ENCODE measurements at places on chromosomes 5 and 9. TPM values are rescaled to one million over a fixed set of nuclear protein-coding genes. Genes with fewer than 3 reads are reported as not detected.

DNA sequence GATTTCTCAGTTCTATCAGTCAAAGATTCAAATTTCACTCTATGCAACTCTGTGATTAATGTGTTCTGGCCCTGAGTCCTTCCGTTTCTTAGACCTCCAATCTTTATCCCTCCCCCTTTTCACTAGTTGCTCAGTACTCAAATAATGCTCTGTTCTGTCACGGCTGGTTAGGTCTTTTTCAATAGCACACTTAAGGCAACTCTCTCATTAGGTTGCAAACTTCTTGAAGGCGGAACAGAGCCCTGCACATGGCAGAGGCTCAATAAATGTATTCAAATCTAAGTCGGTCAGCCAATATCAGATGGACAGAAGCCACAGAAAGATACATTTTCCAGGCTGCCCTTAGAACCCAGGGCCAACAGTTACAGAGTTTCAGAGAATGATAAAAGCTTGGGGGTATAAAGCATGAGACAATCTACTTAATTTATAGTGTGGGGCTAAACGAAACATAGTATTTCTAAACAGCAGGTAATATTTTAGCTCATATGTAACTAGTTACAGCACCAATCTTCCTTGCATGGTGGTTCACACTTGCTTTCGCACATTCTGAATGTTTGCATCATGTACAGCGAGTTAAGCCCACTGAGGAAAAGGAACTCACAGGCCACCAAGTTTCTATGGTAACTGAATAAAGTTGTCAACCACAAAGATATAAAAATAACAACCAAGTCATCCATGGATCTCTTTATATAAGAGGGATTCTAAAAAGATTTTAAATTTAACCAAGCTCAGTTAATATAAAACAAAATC lies 67.1 kb upstream of the GOLPH3 start:
- H3K27me3 ChIP-seq: no peaks in the 10 kb centered on the region
- no peaks in the 10 kb centered on the region for H3K4me1 ChIP-seq
- H3K36me3 ChIP-seq: peaks cover 25% of the 10 kb centered on the region
- H3K27ac ChIP-seq: no peak overlapping the region

- no peaks in the 10 kb centered on the region for H3K36me3 ChIP-seq
- no peaks in the 10 kb centered on the region for H3K4me1 ChIP-seq
- no peak for DNase-seq
- no peak overlapping the region for H3K4me3 ChIP-seq
- H3K27me3 ChIP-seq: no peaks in the 10 kb centered on the region
Measured at GRCh38 chr5:111530298-111530740, 18.0 kb upstream of the STARD4 start.

GRCh38 chr5:134547999-134548658 lies 22.7 kb downstream of the JADE2 start:
- no peak for DNase-seq
- H3K4me1 ChIP-seq: peaks cover 7% of the 10 kb centered on the region
- no peaks in the 10 kb centered on the region for H3K27me3 ChIP-seq
- peaks cover 5% of the 10 kb centered on the region for H3K36me3 ChIP-seq

DNA sequence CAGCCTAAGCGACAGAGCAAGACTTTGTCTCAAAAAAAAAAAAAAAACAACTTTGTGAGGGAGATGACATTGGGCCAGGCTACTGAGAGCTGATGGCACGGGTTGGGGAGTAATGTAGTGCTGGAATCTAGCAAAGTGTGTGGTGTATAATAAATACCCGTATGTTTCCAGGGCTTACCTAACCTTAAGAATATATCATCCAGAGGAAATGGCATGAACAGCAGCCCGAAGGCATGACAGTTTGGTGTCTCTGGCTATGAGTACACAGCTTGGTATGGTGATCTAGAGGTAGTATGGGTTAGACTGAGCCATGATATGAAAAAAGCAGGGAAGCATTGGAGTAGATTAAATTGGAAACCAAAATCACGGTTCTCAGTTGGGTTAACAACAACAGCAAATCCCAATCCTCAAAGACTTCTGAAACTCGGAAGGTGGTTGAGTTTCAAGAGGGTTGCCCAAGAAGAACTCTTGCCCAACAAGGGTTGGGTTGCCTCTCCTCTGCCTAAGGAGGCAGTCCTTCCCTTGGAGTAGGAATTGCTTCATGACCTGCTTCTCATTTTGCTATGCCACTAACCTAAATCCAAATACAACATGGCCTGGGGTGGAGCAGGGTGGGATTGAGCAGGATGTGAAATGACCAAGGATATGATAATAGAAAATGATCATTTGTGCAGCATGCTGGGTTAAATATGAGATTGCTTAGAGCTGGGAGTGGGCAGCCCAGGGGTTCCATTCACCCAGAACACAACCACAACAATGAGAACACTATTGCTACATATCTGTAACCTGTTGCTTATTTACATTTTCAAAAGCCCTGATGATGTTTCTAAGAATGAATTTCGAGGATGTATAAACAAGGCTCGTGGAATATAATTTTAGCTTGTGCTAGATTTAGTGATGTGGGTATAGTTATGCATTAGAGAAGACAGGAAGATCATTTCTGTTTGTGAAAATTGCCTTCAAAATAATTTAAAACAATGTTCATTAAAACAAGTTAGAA lies 64.6 kb upstream of the ZFR start:
- no peaks in the 10 kb centered on the region for H3K36me3 ChIP-seq
- peaks cover 18% of the 10 kb centered on the region for H3K4me1 ChIP-seq
- no peak for DNase-seq
- H3K27ac ChIP-seq: no peak overlapping the region

DNA sequence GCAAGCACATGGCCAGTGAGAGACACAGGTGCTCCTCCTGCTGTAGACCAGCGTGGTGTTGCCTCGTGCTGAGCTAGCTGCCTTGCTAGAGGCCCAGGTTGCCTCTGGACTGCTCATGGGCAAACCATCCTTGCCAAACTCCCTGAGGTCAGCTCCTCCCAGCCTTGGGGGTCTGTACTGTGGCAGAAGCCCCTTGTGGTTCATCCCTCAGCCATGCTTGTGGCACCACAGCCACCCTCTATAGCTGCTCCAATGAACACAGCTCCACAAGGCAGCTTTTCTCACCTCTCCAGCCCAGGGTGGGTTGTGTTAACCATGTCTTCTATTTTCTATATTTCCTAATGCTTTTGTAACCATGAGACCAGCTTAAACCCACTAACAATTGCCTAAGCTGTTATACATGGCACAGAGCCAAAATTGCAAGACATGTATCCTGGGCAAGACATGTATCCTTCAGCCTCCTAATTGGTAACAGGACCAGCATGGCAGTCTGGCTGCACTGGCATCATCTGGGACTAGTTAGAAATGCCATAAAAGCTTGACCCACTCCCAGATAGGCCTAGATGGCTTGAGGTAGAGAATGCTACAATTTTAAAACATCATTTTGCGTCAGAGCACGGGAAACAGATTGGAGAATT lies 183.1 kb upstream of the S1PR3 start:
- H3K27ac ChIP-seq: no peak overlapping the region
- no peaks in the 10 kb centered on the region for H3K36me3 ChIP-seq
- no peaks in the 10 kb centered on the region for H3K4me1 ChIP-seq
- H3K4me3 ChIP-seq: no peak overlapping the region

GRCh38 chr9:91825422-91825821 lies 124.6 kb downstream of the ROR2 start:
- DNase-seq: no peak
- no peak overlapping the region for H3K27ac ChIP-seq
- H3K4me3 ChIP-seq: no peak overlapping the region
- no peaks in the 10 kb centered on the region for H3K27me3 ChIP-seq

DNA sequence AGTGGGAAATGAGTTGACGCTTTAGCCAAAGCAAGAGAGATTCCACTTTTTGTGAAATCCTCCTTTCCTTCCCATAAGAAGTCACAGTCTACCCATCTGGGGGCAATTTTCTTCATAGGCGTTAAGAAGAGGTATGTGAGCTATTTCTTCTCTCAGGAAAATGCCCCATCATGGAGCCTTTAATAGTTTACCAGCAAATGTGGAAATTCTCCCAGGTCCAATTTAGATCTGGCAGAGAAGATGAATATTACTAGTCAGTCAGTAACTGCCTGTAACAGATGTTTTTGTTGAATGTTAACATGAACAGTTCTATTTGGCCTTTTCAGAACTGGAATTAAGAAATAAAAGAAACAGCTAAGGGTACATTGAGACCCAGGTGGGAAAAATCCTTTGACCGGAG lies 156.4 kb upstream of the RFX3 start:
- H3K27me3 ChIP-seq: no peaks in the 10 kb centered on the region
- H3K36me3 ChIP-seq: no peaks in the 10 kb centered on the region
- H3K4me3 ChIP-seq: no peak overlapping the region
- DNase-seq: no peak
- no peak overlapping the region for H3K27ac ChIP-seq

DNA sequence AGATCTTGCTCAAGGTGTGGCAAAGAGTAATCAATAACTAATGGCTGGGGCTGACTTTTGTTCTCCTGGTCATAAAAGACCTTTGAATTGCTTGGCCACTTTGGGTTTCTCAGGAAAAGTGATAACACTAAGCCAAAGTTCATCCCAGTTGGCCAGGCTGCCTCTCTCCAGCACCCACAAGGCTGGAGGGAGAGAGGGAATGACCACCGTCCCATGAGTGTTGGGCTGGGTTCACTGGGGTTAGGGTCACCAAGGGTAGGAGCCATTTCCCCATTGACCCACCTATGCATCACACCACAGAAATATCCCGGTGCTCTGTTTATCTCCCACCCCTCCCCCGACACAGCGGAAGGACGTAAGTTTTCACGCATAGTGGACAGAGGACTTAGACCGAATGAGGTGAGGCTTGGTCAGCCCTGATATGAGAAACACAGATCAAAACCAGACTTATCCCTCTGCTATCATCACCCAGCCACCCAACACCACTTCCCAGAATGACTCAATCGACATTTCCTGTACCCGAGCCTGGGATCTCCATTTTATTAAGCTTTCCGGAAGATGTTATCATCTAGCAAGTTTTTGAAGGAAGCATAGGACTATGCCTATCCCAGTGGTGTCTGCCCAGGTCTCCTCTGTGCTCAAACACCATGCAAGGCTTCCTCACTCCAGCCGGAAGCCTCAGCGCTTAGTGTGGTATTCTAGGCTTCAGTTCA lies 27.0 kb upstream of the PPARGC1B start:
- H3K27ac ChIP-seq: no peak overlapping the region
- H3K4me1 ChIP-seq: no peaks in the 10 kb centered on the region
- H3K27me3 ChIP-seq: no peaks in the 10 kb centered on the region
- no peaks in the 10 kb centered on the region for H3K36me3 ChIP-seq
- no peak for DNase-seq

- no peak for DNase-seq
- H3K27ac ChIP-seq: no peak overlapping the region
- no peaks in the 10 kb centered on the region for H3K36me3 ChIP-seq
- no peaks in the 10 kb centered on the region for H3K4me1 ChIP-seq
- no peaks in the 10 kb centered on the region for H3K27me3 ChIP-seq
Measured at GRCh38 chr5:38543886-38544285, 12.6 kb downstream of the LIFR start.

Gene SAXO1
- not detected for total RNA-seq

Gene ADAMTS2
- total RNA-seq: 5.2 TPM

DNA sequence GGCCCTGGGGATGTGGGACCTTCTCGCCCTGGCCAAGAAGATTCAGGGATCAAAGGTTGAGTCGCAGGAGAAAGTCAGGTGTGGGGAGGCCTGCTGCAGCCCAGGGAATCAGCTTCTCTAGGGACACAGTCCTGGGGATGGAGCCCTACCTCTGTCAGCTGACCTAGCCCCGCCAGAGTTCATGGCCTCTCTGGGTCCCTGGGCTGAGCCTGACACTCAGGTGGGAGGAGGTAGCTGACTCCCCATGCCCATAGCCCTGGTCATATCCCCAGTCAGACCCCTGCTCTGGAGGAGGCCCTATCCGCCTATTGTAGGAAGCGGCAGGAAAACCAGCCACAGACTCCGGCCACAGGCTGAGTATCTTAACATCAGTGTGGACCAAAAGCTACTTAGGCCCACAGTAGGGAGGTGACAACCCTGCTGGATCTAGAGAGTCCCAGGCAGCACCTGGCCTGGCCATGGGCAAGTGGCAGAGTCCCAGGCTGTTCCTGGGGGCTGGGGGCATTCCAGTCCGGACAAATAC lies 15.0 kb upstream of the MRNIP start:
- no peaks in the 10 kb centered on the region for H3K27me3 ChIP-seq
- no peak overlapping the region for H3K4me3 ChIP-seq
- no peak for DNase-seq
- peaks cover 3% of the 10 kb centered on the region for H3K36me3 ChIP-seq
- H3K4me1 ChIP-seq: no peaks in the 10 kb centered on the region

- no peak overlapping the region for H3K27ac ChIP-seq
- H3K27me3 ChIP-seq: 0 out of 2 replicates have a peak, but pooled peaks cover 3% of the 10 kb centered on the region
- DNase-seq: peak; percentile 71
- H3K4me3 ChIP-seq: peak overlapping the region; percentile 91
- H3K4me1 ChIP-seq: peaks cover 21% of the 10 kb centered on the region
- no peaks in the 10 kb centered on the region for H3K36me3 ChIP-seq
Measured at GRCh38 chr9:129609486-129610212, 11.3 kb downstream of the C9orf50 start.

DNA sequence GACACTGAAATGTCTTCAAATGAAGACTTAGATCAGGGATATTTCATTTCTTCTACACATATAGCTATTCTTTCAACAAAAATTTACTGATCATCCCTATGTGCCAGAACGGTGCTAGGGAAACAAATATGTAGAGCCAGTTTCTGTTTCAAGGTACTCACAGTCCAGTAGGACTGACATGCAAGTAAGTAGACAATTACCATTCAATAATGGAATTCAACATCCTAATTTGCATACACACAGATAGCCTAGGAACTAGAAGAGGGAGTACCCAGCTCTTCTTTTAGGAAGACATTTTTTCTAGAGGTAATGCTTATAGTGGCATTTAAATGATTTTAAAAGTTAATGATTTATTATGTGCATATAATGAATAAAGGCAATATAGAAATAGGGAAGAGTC lies 388.8 kb downstream of the ZSWIM6 start:
- no peak for DNase-seq
- no peaks in the 10 kb centered on the region for H3K27me3 ChIP-seq
- no peaks in the 10 kb centered on the region for H3K4me1 ChIP-seq

Gene ATG10
- total RNA-seq: 8.8 TPM

DNA sequence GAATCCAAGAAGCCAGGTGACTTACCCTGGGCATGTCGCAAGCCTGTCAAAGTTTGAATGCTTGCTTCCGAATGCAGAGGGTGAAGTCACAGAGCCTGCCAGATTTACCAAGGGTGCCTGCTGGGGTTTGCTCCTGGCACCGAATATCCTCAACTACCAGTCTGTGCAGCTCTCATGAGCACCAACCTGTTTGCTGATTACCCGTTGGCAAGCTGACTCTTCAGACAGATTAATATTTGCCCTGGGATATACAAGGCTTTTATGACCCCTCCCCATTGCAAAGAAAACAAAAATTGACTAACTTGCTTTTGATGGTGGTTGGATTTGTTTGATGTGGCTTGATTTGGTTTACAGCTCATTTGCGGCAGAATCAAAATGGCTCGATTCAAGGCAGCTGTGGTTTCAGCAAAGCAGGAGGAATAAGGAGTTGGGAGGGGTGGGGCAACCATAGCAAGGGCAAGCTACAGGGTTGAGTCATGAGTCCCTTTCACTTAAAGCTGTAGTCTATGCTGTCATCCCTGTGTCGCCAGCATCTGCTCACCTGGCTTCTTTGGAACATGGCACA lies 82.3 kb upstream of the AGXT2 start:
- H3K36me3 ChIP-seq: no peaks in the 10 kb centered on the region
- H3K27me3 ChIP-seq: no peaks in the 10 kb centered on the region
- DNase-seq: no peak
- H3K4me3 ChIP-seq: no peak overlapping the region
- no peak overlapping the region for H3K27ac ChIP-seq

GRCh38 chr9:131012023-131012334 lies 3.0 kb downstream of the LAMC3 start:
- no peak for DNase-seq
- peaks cover 10% of the 10 kb centered on the region for H3K27me3 ChIP-seq
- peaks cover 2% of the 10 kb centered on the region for H3K4me1 ChIP-seq
- H3K4me3 ChIP-seq: no peak overlapping the region
- no peak overlapping the region for H3K27ac ChIP-seq

Gene APBA1
- total RNA-seq: 1.1 TPM

Gene ARPC5L
- total RNA-seq: 50.6 TPM

Measured in H1 (cell line).